ENCODE measurements at places on chromosomes 4 and X. TPM values are rescaled to one million over a fixed set of nuclear protein-coding genes. Genes with fewer than 3 reads are reported as not detected.

DNA sequence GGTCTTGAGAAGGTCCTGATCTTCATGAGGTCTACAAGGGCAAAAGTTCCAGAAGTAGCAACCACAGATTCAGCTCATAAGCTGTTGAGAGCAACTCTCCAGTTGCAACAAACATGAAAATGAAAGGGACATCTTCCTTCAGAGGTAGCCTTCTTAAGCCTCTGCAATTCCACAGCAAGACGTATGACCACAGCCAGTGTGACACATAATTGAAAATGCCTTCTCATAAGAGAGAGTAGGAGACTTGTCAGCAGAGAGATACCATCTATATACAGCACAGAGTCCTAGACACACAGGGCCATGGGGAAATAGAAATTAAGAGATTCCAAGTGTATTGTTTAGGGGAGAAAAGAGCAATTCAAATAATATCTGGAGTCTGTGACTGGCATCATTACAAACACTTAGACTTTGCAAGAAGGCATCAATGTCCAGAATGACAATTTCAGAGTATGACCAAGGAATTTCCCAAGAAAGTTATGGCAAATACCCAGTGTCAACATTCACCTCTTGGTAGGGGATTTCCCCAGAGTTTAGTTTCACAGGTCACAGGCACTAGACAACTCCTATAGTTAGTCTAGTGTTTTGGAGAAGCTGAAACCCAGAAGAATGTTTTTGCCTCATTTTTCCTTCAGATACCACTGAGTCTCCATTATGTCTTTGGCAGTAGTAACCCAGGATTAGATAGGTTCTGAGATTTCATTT, 340.3 kb downstream of the ZNF674 start:
- H3K27me3 ChIP-seq, result no peaks in the 10 kb centered on the region
- no peaks in the 10 kb centered on the region for H3K4me1 ChIP-seq
- H3K36me3 ChIP-seq, result no peaks in the 10 kb centered on the region
- no peak overlapping the region for H3K27ac ChIP-seq

DNA sequence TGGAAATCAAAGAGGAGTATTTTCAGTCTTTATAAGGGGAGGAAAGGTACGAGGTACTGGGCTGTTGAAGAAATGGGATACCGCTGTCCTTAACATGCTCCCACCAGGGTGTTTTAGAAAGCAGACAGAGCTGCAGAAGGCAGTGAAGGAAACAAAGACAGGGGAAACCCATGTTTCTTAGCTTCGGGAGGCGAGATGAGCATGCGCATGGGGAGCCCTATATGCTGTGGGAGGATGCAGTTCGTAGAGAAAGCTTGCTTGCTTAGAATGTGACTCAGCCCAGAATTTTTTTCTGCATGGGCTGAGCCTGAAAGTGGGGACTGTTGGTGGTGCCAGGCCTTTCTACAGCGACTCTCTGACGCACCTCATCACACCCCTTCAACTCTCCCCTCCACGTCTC, 28.8 kb upstream of the SCOC start:
- no peaks in the 10 kb centered on the region for H3K27me3 ChIP-seq
- no peak overlapping the region for H3K27ac ChIP-seq
- H3K36me3 ChIP-seq, result no peaks in the 10 kb centered on the region
- H3K4me1 ChIP-seq, result no peaks in the 10 kb centered on the region
- no peak overlapping the region for H3K4me3 ChIP-seq

DNA sequence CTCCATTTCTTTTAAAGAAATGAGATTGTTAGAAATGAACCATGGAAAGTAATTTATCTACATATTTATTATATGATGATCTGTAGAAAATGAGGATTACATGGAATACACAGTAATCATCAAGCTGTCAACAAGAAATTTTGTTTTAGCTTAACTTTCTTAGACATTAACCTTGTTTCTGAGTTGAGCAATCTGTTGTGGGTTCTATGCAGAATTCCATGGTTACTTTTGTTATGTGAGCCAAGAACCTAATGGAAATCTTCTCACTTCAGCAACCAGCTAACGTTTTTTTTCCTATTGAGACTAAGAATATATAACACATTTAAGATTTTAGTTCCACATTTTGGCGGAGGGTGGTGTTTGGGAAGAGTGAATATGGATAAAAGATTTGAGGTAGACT, 136.1 kb upstream of the SLC4A4 start:
- H3K4me1 ChIP-seq, result no peaks in the 10 kb centered on the region
- no peak for DNase-seq
- no peaks in the 10 kb centered on the region for H3K27me3 ChIP-seq

DNA sequence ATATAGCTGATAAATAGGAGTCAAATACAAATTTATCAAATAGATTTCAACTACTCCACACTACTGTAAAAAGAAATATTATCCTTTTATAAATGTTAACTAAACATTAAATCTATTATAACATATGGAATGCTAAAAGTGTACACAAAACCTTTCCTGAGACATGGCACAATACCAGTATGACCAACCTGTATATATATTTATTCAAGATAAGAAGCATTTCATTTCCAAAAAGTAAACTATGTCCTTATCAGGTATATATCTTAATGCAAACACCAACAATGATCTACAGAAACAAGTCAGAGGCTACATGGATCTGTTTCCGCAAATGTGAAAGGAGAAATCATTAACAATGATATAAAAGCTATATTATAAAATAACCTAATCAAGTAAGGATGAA, 37.8 kb downstream of the WNK3 start:
- no peak for DNase-seq
- H3K36me3 ChIP-seq, result no peaks in the 10 kb centered on the region
- H3K27ac ChIP-seq, result no peak overlapping the region
- H3K4me3 ChIP-seq, result no peak overlapping the region
- no peaks in the 10 kb centered on the region for H3K4me1 ChIP-seq

GRCh38 chr4:26916195-26916594, 55.6 kb downstream of the STIM2 start:
- H3K4me1 ChIP-seq, result no peaks in the 10 kb centered on the region
- no peaks in the 10 kb centered on the region for H3K36me3 ChIP-seq
- H3K27me3 ChIP-seq, result no peaks in the 10 kb centered on the region

GRCh38 chrX:72392816-72393800, 87.4 kb upstream of the CITED1 start:
- H3K36me3 ChIP-seq, result no peaks in the 10 kb centered on the region
- H3K4me3 ChIP-seq, result no peak overlapping the region
- no peak for DNase-seq
- no peak overlapping the region for H3K27ac ChIP-seq

- no peak overlapping the region for H3K27ac ChIP-seq
- peaks cover 4% of the 10 kb centered on the region for H3K4me1 ChIP-seq
- no peak overlapping the region for H3K4me3 ChIP-seq
- H3K36me3 ChIP-seq, result no peaks in the 10 kb centered on the region
- H3K27me3 ChIP-seq, result no peaks in the 10 kb centered on the region
Observed at GRCh38 chr4:126757219-126757618, 875.5 kb upstream of the INTU start.

- H3K27me3 ChIP-seq, result no peaks in the 10 kb centered on the region
- no peak overlapping the region for H3K4me3 ChIP-seq
- DNase-seq, result no peak
Observed at GRCh38 chr4:60042941-60043340, 1157.2 kb upstream of the ADGRL3 start.

DNA sequence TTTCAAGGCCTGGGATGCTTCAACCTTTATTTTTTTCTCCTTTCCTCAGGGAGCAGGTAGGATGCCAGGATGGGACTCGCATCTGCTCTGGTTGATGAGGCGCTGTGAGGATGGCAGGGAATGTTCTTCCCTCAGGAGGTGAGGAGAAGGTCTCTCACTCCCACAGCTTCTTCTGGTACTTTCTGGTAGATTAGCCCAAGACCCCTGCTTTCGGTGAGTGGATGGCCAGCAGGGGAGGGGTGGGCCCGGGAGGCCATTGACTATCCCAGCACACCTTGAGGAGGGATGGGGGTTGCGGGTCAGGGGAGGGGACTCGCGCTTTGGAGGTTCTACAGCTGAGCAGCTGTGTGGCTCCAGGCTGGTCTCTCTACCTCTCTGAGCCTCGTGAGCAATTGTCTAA, 14.8 kb downstream of the CYTL1 start:
- H3K36me3 ChIP-seq, result no peaks in the 10 kb centered on the region
- no peaks in the 10 kb centered on the region for H3K4me1 ChIP-seq
- H3K27ac ChIP-seq, result no peak overlapping the region
- DNase-seq, result no peak
- H3K4me3 ChIP-seq, result no peak overlapping the region
- no peaks in the 10 kb centered on the region for H3K27me3 ChIP-seq

DNA sequence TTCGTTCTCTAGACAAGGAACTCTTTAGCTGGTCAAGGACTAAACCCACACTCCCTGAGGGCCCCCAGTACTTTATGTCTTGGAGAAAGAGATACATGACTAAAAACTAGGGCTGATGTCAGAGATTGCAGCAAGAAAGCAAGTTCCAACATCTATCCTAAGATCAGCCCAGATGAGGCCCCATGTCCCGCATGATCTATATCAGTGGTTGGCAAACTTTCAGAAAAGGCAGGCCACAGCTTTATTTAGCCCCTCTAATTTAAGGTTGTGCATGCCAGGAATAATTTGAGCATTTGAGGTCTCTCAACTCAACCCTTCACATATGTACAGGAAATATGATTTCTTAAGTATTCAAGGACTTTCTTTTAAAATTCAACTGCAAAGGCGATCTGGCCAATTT, 44.1 kb upstream of the FRMD7 start:
- no peaks in the 10 kb centered on the region for H3K36me3 ChIP-seq
- no peaks in the 10 kb centered on the region for H3K4me1 ChIP-seq
- no peak overlapping the region for H3K27ac ChIP-seq
- no peaks in the 10 kb centered on the region for H3K27me3 ChIP-seq
- H3K4me3 ChIP-seq, result no peak overlapping the region

GRCh38 chr4:83082777-83083176, 31.8 kb downstream of the PLAC8 start:
- no peaks in the 10 kb centered on the region for H3K27me3 ChIP-seq
- no peaks in the 10 kb centered on the region for H3K4me1 ChIP-seq
- H3K36me3 ChIP-seq, result no peaks in the 10 kb centered on the region
- DNase-seq, result no peak
- H3K4me3 ChIP-seq, result no peak overlapping the region

DNA sequence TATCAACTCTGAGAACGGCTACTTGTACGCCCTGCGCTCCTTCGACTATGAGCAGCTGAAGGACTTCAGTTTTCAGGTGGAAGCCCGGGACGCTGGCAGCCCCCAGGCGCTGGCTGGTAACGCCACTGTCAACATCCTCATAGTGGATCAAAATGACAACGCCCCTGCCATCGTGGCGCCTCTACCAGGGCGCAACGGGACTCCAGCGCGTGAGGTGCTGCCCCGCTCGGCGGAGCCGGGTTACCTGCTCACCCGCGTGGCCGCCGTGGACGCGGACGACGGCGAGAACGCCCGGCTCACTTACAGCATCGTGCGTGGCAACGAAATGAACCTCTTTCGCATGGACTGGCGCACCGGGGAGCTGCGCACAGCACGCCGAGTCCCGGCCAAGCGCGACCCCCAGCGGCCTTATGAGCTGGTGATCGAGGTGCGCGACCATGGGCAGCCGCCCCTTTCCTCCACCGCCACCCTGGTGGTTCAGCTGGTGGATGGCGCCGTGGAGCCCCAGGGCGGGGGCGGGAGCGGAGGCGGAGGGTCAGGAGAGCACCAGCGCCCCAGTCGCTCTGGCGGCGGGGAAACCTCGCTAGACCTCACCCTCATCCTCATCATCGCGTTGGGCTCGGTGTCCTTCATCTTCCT, 2.7 kb downstream of the PCDH10 start:
- peak overlapping the region; percentile 86 for H3K27ac ChIP-seq
- H3K4me1 ChIP-seq, result no peaks in the 10 kb centered on the region
- no peak for DNase-seq
- H3K36me3 ChIP-seq, result no peaks in the 10 kb centered on the region
- no peaks in the 10 kb centered on the region for H3K27me3 ChIP-seq
- peak overlapping the region; percentile 80 for H3K4me3 ChIP-seq

- H3K27ac ChIP-seq, result no peak overlapping the region
- H3K36me3 ChIP-seq, result no peaks in the 10 kb centered on the region
- no peak for DNase-seq
- H3K4me3 ChIP-seq, result no peak overlapping the region
- no peaks in the 10 kb centered on the region for H3K27me3 ChIP-seq
Observed at GRCh38 chrX:16239211-16239610, 71.9 kb downstream of the MAGEB17 start.

DNA sequence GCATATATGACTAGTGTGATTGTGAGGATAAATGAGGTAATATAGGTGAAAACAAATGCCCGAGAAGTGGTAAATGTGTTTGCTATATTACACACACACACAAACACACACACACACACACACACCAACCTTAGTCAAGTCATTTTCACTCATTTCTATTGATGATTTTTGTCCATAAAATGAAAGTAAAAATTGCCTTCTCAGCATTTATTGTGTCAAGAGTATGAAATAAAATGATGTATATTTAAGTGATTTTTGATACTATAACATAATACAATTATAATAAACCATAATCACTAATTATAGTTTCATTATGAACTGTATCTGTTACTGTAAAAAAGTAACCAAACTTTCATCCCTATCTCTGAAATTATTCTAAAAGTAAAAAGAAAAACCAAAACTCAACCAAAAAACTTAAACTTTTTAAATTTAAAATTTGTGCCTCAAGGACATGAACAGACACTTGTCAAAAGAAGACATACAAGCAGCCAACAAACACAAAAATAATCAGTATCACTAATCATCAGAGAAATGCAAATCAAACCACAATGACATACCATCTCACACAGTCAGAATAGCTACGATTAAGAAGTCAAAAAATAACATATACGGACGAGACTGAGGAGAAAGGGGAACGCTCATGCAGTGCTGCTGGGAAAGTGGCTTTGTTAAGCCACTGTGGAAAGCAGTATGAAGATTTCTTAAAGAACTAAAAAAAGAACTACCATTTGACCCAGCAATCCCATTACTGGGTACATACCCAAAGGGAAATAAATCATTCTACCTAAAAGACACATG, 601.0 kb downstream of the TMA16 start:
- no peak for DNase-seq
- H3K36me3 ChIP-seq, result no peaks in the 10 kb centered on the region
- no peaks in the 10 kb centered on the region for H3K27me3 ChIP-seq
- H3K4me3 ChIP-seq, result no peak overlapping the region
- H3K4me1 ChIP-seq, result no peaks in the 10 kb centered on the region

GRCh38 chr4:184994010-184994622, 24.2 kb upstream of the HELT start:
- no peak overlapping the region for H3K4me3 ChIP-seq
- no peaks in the 10 kb centered on the region for H3K27me3 ChIP-seq
- no peak overlapping the region for H3K27ac ChIP-seq
- no peaks in the 10 kb centered on the region for H3K4me1 ChIP-seq

DNA sequence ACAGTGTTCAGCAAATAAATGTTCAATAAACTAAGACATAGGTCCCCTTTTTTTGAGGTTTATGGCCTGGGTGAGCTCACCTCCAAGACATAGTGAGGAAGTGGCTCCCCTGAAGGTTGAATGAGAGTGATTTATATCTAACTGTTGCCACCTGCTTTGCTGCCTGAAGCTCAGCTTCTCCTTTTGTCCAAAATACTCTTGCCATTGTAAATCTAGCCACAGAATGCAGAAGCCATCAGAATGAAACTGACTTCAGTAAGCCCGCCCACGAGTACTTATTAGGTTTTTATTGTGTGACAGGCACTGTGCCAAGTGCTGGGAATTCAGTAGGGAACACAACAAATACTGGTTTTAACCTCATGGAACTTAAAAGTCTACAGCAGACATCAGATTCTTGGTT, 18.0 kb downstream of the SPINK2 start:
- peaks cover 7% of the 10 kb centered on the region for H3K4me1 ChIP-seq
- H3K36me3 ChIP-seq, result no peaks in the 10 kb centered on the region
- DNase-seq, result no peak

The TXK gene
- 2.8 TPM for total RNA-seq

The PPBP gene
- not detected for total RNA-seq

The FAM184B gene
- total RNA-seq, result not detected

The FGF2 gene
- total RNA-seq, result 50.2 TPM

The SH3D19 gene
- 143 TPM for total RNA-seq

The USP26 gene
- total RNA-seq, result not detected

The SSX2B gene
- not detected for total RNA-seq

The FGFBP1 gene
- total RNA-seq, result not detected
